ENCODE measurements at places on chromosomes 16 and 17.

DNA sequence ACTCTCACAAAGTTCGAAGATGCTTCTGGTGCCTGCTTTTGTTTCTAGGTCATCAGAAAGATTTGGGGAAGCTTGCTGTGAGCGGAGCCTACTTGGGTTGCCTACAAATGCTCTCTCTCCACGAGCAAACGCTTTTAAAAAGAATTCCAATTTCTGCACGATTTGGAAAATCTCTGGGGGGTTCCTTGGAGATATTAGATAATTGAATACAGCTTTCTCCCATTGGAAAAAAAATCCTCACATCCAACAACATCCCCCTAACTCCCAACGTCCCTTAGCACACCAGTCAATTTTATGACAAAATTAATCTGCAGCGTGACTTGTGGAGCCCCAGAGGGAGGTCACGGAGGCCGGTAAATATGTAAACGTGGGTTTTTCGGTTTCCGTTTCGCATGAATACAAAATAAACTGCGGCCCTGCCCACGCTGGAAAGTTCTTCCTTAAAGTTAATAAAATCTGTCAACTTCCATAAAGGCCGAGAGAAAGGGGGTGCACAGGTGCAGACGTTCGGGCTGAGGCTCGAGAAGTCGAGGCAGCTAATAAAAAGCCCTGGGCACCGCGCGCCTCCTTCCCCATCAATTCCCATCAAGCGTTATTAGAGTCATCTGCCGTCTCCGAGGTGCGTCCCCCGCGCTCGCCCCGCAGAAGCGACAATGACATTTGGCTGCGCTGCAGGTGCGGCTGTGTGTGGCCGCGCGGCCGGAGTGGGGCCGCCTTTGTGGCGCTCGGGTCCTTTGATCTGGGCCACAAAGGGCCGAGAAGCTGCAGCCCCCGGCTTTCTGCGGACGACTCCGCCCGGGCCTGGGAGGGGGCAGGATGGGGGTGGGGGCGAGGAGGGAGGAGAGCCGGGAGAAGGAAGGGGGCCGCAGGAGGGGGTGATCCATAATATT, 37.6 kb downstream of the SALL1 start:
- DNase-seq, result no peak

GRCh38 chr17:17305281-17305801, 2.2 kb downstream of the NT5M start:
- peak; percentile 42 for DNase-seq

- DNase-seq, result no peak
Measured at GRCh38 chr17:8105957-8106398, 12.3 kb downstream of the ALOXE3 start.

GRCh38 chr17:36913132-36913531, 24.1 kb upstream of the LHX1 start:
- no peak for DNase-seq

- no peak for DNase-seq
Measured at GRCh38 chr17:48593126-48593829, at the start of gene HOXB5. HOXB5 (minus strand) TSS chr17:48593779; CDS start chr17:48593682, 97 bp downstream.

- no peak for DNase-seq
Measured at GRCh38 chr17:74040291-74040690, 163.2 kb upstream of the RPL38 start.

- DNase-seq, result no peak
Measured at GRCh38 chr16:50021544-50021943, 3.5 kb upstream of the CNEP1R1 start.

GRCh38 chr17:63753215-63753614, 11.6 kb upstream of the STRADA start:
- no peak for DNase-seq

GRCh38 chr17:1967213-1967612, 57.9 kb downstream of the RTN4RL1 start:
- no peak for DNase-seq

DNA sequence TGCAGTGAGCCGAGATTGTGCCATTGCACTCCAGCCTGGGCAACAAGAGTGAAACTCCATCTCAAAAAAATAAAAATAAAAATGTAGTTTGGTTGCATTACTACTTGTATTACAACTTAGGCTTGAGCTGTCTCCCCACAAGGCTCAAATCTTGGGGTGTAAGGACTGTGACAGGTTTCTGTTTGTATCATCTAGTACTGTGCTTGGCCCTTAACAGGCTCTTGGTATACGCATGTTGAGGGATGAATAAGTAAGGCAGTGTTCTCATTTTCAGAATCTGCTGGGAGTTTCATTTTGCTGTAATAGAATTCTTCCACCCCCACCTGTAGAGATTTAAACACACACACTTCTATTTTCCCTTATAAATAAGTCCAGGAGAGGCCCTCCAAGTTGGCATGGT, 289.4 kb upstream of the EEF2KMT start:
- no peak for DNase-seq

- DNase-seq, result peak; percentile 32
Measured at GRCh38 chr17:75404223-75404730, 1.2 kb downstream of the GRB2 start.

DNA sequence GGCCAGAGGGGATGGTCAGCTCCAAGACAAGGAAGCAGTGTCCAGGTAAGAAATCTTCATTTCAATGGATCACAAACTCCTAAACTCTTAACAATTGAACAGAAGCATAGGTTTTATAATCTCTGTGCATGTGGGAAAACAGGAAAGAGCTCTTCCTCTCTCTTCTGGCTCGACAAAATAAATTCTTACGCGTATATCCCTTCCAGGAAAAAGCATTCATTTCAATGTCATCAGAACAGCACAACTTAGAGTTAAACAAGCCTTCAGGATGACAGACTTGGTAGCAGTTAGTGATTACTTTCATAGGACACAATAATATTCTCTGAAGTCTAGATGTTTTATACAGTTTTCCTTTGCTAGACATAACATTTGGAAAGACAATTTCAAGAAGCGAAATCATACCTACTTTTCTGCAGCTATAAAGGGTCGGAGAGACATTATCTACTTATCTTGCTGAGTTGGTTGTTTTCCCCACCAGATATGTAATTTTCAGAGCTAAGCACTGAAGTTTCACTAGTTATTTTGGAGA, 19.3 kb upstream of the SLC35G3 start:
- DNase-seq, result no peak

DNA sequence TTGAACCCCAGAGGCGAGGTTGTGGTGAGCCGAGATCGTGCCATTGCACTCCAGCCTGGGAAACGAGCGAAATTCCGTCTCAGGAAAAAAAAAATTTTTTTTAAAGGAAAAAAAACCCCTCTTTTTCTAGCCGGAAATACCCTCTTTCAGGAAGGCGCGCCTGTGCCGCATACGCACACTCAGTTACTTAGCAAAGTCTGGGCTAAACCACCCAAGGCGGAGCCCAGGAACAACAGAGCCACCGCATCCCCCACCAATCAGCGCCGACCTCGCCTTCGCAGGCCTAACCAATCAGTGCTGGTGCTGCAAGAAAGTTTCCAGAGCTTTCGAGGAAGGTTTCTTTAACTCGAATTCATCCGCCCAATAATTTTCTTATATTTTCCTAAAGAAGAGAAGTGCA, 510.4 kb downstream of the KCNJ18 start:
- no peak for DNase-seq

GRCh38 chr16:6483469-6484033, 849.1 kb upstream of the RBFOX1 start:
- DNase-seq, result no peak

GRCh38 chr17:73027130-73027741, 65.3 kb downstream of the SLC39A11 start:
- DNase-seq, result no peak

DNA sequence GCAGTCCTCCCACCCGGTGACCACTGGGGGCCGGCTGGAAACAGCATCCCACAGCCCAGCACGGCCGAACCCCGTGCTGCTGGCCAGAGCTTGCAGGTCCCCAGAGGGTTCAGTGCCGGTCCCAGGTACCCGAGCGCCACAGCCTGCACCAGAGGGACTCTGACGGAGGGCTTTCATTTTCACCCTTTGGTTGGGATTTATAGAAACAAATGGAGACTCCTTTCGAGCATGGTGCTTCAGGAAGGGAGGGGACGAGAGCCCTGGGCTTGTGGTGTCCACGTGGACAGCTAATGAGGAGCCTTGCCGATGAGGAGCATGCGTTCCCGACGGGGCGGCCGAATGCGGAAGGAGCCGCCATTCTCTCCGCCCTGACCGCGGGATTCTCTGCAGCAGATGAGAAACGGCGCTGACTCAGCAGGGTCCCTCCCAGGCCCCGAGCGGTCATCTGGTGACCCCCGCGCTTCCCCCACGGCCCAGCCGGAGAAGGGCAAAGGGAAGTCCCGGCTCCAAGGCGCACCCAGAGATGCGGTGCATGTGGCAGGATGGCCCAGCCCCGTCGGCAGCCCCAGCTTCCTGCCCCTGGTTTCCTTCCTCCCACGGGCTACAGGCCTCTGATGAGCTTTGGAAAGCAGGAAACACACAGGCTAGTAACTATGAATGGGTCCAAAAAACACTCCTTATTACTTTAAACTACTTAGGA, 9.8 kb downstream of the SLC38A10 start:
- peak; percentile 33 for DNase-seq

- no peak for DNase-seq
Measured at GRCh38 chr17:49932138-49932723, 36.8 kb upstream of the DLX4 start.
